ENCODE measurements at places on chromosomes 4 and X. TPM values are rescaled to one million over a fixed set of nuclear protein-coding genes. Genes with fewer than 3 reads are reported as not detected.
A peak's percentile ranks its signal among the peaks of the same experiment; 100 is the strongest.

The PDZD4 gene
- total RNA-seq, result 0.15 TPM

The F8A1 gene
- 77.8 TPM for total RNA-seq

The FGFBP2 gene
- not detected for total RNA-seq

The ASB12 gene
- total RNA-seq, result not detected

GRCh38 chr4:11455201-11455835, 26.6 kb upstream of the HS3ST1 start:
- no peak for DNase-seq
- H3K27ac ChIP-seq, result no peak overlapping the region
- H3K4me1 ChIP-seq, result no peaks in the 10 kb centered on the region
- H3K36me3 ChIP-seq, result no peaks in the 10 kb centered on the region

DNA sequence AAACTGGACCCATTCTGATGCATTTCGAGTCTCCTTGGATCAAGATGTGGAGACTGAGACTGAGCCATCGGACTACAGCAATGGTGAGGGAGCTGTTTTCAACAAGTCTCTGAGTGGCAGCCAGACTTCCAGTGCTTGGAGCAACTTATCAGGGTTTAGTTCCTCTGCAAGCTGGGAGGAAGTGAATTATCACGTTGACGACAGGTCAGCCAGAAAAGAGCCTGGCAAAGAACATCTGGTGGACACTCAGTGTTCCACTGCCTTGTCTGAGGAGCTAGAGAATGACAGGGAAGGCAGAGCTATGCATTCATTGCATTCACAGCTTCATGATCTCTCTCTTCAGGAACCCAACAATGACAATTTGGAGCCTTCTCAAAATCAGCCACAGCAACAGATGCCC, 84.8 kb downstream of the NEUROG2 start:
- no peak for DNase-seq
- H3K4me3 ChIP-seq, result no peak overlapping the region
- H3K4me1 ChIP-seq, result no peaks in the 10 kb centered on the region
- no peak overlapping the region for H3K27ac ChIP-seq
- no peaks in the 10 kb centered on the region for H3K27me3 ChIP-seq

GRCh38 chrX:153598541-153599191, at the start of gene CCNQ:
TSS of gene CCNQ (minus strand) at chrX:153599139. CDS start at chrX:153599073, 66 bp downstream.
- H3K36me3 ChIP-seq, result no peaks in the 10 kb centered on the region
- peak within 1 kb of the TSS; percentile 68 for H3K4me3 ChIP-seq
- H3K27ac ChIP-seq, result peak within 1 kb of the TSS; percentile 48
- no peaks in the 10 kb centered on the region for H3K27me3 ChIP-seq
- DNase-seq, result no peak

GRCh38 chr4:112585977-112586736, 50.6 kb downstream of the ZGRF1 start:
- no peaks in the 10 kb centered on the region for H3K4me1 ChIP-seq
- no peak for DNase-seq
- no peak overlapping the region for H3K4me3 ChIP-seq
- no peaks in the 10 kb centered on the region for H3K27me3 ChIP-seq
- H3K36me3 ChIP-seq, result peaks cover 7% of the 10 kb centered on the region
- no peak overlapping the region for H3K27ac ChIP-seq

DNA sequence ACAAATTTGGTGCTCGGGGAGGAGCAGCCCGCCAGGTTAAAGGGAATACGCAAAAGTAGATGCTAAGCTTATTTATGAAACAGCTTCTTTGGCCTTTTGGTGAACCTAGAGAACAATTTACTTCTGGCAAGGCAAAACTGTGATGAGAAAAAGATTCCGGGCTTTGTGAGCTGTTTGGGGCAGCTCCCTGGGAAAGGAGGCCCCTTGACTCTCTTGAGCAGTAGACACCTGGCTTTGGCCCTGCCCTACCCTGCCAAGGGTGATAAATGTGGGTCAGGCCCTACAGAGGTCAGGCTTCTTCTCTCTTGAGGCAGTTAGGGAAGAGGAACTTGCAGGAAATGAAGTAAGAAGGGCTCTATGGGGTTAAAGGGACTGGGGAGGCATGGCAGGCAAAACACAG, 509.6 kb downstream of the MID1IP1 start:
- H3K27me3 ChIP-seq, result no peaks in the 10 kb centered on the region
- H3K4me1 ChIP-seq, result no peaks in the 10 kb centered on the region
- no peak for DNase-seq
- no peak overlapping the region for H3K4me3 ChIP-seq

- no peaks in the 10 kb centered on the region for H3K27me3 ChIP-seq
- no peaks in the 10 kb centered on the region for H3K4me1 ChIP-seq
- no peak overlapping the region for H3K27ac ChIP-seq
- no peaks in the 10 kb centered on the region for H3K36me3 ChIP-seq
- H3K4me3 ChIP-seq, result no peak overlapping the region
Measured at GRCh38 chr4:183532821-183533220, 28.0 kb downstream of the ING2 start.

All from GM12878 (cell line).